Glomerular endothelial cell (primary cell): ENCODE measurements at places on chromosomes 11 and 22.
A peak's percentile ranks its signal among the peaks of the same experiment; 100 is the strongest.

DNA sequence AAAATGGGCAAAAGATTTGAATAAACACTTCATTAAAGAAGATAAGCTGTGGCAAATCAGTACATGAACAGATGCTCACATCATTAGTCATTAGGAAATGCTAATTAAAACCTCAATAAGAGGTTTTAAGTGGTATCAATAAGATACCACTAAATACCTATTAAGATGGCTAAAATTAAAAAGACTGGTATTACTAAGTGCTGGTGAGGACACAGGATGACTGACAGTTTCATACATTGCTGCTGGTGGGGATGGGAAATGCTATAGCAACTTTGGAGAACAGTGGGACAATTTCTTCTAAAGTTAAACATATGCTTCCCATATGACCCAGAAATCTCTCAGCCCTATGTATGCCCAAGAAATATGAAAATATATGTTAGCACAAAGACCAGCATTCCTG, 69.2 kb downstream of the COMMD9 start:
- no peak for DNase-seq

DNA sequence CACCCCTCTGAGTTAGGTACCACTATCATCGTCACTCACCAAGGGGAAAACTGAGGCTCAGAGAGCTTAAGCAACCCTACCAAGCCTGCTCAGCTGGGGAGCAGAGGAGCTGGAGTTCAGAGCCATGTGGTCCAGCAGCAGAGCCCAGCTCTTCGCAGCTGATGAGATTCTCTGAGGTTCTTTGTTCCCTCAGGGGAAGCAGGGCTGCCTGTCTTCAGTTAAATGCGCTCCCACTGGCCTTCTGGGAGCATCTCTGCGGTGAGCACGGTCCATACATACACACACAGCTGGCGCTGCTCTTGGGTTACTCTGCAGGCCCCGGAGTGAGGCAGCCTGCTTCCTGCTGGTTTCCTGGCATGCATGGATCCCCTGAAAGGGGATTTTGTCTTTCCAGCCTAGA, 5.2 kb upstream of the PTGDR2 start:
- DNase-seq = no peak

GRCh38 chr11:76512851-76513653, 68.2 kb downstream of the EMSY start:
- peak; percentile 25 for DNase-seq

DNA sequence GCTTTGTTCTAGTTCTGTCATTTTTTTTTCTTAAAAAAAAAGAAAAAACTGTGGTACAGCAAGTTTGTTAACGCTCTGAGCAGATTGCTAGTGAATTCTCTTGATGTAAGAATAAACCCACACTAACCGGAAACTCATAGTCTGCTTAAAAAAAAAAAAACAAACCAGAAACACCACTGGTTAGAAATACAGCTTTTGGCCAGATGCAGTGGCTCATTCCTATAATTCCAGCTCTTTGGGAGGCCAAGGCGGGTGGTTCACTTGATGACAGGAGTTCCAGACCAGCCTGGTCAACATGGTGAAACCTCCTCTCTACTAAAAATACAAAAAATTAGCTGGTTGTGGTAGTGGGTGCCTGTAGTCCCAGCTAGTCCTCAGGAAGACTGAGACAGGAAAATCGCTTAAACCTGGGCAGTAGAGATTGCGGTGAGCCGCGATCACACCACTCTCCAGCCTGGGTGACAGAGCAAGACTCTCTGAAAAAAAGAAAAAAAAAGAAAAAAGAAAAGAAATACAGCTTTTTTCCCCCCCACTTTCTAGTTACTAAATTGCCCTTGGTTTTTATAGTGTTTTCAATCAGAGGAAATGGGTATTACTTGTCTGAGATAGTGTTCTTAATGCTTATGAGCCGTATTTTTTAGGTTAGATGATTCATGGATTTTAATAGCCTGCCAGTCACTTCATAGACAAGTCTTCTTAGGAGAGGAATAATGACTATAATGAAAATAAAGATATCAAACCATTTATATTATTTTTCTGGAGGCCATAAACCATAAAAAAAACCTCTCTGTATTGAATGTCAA, 222.8 kb downstream of the DDX10 start:
- DNase-seq = no peak

GRCh38 chr11:838441-839279, 3.7 kb downstream of the POLR2L start:
- DNase-seq = no peak

- DNase-seq = peak; percentile 7
These were observed 29.5 kb downstream of the CHEK2 start for GRCh38 chr22:28711820-28712777.

- no peak for DNase-seq
These were observed 147.9 kb upstream of the DDI1 start for GRCh38 chr11:103888541-103888951.

DNA sequence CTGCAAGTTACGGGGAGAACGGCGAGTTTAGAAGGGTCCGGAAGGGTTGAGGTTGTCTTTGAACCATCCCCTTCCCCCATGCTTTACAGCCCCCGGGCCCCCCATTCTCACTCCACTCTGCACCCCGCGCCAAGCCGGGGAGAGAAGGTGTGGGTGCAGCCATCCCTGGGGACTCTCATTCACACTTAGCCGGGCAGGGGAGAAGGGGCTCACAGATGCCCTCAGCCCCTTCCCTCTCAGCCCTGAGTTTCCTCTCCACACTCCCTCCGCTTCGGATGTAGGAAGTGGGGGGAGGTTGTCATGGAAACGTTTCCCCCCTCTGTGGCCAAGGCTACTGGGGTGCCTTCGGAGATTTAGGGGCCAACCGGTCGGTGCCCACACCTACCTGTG, 334 bp downstream of the CADM1 start:
- no peak for DNase-seq

DNA sequence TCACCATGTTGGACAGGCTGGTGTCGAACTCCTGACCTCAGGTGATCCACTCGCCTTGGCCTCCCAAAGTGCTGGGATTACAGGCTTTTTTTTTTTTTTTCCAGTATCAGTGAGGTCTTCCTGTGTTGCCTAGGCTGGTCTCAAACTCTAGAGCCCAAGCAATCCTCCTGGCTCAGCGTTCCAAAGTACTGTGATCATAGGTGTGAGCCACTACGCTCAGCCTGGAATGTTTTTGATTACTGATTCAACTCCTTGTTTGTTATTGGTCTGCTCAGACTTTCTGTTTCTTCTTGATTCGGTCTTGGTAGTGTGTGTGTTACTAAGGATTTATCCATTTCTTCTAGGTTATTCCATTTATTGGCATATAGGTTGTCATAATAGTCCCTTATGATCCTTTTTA, 31.3 kb downstream of the NAGA start:
- no peak for DNase-seq

- DNase-seq = no peak
These were observed 1331.3 kb downstream of the BRD1 start for GRCh38 chr22:48496226-48496845.

DNA sequence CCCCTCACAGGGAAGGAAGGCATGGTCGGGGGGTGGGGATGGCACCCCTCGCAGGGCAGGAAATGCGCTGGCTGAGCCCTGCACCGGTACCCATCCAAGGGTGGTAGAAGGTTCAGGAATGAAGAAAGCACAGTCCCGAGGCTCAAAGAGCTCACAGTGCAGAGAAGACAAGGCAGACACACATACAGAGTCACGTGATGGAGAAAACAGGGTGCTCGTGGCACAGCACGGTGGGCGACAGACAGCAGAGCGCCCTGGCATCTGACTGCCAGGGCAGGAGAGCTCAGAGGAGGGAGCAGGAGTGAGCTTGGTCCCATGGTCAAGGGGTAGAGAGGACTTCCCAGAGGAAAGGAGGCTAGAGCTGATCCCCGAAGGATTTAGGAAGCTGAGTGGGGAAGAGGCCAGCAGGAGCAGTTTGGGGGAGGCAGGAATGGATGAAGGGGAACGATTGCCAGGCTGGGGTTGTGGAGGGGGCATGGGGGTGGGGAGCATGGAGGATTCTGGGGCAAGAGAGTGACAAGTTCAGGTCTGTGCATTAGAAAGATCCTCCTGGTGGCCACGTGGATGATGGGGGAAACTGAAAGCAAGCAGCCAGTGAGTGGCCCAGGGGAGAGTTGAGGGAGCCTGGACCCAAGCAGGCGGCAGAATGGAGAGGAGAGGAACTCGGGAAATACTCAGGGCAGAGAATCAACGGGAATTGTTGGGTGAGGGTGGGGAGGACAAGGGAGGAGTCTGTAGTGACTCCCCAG, 43.9 kb downstream of the PDE2A start:
- DNase-seq = no peak

- no peak for DNase-seq
These were observed 187.8 kb upstream of the ISX start for GRCh38 chr22:34878171-34878570.

- DNase-seq = no peak
These were observed 9.1 kb downstream of the TSPAN32 start for GRCh38 chr11:2310786-2311352.

- no peak for DNase-seq
These were observed 105.5 kb downstream of the C11orf87 start for GRCh38 chr11:109527496-109527895.

DNA sequence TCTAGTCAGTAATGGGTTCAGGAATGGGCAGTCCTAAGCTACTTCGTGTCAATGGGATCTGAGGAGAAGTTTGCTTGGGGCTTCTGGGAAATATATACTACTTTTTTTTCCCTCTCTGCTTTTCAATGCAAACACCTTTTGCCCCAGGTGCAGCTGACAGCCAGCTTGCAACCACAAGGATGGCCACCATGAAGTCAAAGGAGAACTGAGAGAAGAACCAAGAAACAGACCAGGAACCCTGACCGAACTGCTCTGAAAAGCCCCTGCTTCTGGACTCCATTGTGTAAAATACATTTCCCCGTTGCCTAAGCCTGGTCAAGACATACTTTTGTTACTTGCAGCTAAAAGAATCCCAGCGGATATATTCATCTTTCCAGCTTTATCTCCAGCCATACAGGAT, 20.1 kb upstream of the CD44 start:
- DNase-seq = no peak

DNA sequence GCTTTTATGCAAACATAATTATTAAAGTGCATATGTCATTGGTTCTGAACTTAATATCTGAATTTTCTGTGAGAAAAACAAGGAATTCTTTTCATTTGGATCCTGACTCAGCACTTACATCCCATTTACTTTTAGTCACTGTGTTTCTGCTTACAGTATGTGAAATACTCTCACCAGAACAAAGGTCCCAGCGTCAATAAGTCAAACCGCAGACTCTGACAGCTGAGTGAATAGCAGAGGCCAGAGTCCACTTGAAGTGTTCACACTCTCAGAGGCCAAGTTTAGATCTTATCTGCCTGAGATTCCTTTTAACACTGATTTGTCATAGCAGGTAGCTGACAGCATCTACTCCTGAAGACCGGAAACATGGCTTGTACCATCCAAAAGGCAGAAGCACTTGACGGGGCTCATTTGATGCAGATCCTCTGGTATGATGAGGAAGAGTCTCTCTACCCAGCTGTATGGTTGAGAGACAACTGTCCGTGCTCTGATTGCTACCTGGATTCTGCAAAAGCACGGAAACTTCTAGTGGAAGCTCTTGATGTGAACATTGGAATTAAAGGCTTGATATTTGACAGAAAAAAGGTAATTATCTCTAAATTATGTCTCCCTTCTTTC, 14.6 kb downstream of the BBOX1 start:
- no peak for DNase-seq

GRCh38 chr22:17086296-17086695, 1.5 kb downstream of the IL17RA start:
- DNase-seq = no peak

GRCh38 chr11:61061081-61061826, 41.0 kb upstream of the CD5 start:
- DNase-seq = no peak

DNA sequence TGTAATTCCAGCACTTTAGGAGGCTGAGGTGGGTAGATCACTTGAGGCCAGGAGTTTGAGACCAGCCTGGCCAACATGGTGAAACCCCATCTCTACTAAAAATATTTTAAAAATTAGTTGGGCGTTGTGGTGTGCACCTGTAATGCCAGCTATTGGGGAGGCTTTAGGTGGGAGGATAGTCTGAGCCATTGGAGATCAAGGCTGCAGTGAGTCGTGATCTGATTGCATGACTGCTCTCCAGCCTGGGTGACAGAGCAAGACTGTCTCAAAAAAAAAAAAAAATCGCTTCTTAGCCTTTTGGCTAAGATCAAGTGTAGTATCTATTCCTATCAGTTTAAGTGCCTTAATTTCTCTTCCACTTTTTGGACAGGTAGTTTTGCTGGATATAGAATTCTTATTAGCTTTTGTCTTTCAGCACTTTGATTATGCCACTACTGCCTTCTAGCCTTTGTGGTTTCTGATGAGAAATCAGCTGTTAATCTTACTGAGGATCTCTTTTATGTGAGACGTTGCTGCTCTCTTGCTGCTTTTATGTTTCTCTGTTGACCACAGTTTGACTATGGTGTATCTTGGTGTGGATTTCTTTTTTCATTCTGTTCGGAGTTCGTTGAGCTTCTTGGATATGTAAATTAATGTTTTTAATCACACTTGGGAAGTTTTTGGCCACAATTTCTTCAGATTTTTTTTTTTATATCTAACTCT, 24.7 kb downstream of the CHEK1 start:
- no peak for DNase-seq

GRCh38 chr11:133529807-133530500, 2.3 kb downstream of the OPCML start:
- no peak for DNase-seq

DNA sequence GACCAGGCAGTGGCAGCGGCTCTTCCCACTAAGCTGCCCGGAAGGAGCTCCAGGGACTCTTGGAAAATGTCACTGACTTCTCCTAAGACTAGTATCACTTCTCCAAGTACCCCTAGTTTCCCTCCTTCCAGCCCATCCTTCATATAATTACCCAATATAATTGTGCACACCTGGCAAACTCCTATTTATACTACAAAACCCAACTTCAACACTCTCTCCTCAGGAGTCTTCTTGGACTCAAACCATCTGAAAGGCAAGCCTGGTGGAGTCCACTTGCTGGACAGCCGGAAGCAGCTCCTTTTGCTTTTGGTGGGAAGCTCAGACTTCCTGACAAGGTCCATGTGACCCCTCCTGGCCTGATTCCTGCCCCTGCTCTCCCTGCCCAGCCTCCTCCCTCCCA, 955.9 kb downstream of the TBC1D22A start:
- no peak for DNase-seq

- no peak for DNase-seq
These were observed 178.7 kb upstream of the CADM1 start for GRCh38 chr11:115682888-115683287.

DNA sequence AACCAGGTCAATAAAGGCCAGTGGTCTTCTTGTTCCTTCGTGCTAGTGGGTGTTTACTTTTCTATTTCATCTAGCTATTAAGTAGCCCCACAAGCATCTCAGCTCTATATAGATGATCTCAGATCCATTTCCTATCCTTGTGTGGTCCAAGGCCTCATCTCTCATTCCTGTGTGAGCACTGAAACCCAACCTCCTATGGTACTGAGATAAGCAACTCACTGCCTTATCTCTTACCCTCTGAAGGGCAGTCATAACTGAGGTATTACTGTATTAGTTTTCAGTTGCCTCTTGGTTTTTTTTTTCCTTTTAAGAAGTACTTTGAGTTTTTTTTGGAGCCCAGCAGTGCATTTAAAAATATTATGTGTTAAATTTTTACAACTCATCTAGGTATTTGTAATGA, 28.3 kb downstream of the ACER3 start:
- DNase-seq = no peak
